ENCODE measurements at places on chromosomes 5 and 9.

- DNase-seq: no peak
These were observed 76.1 kb downstream of the SLC44A1 start for GRCh38 chr9:105320568-105320967.

- DNase-seq: no peak
These were observed 40.5 kb downstream of the C9orf50 start for GRCh38 chr9:129580211-129580915.

GRCh38 chr9:120886490-120886967 is 9.5 kb upstream of the PHF19 start:
- no peak for DNase-seq

DNA sequence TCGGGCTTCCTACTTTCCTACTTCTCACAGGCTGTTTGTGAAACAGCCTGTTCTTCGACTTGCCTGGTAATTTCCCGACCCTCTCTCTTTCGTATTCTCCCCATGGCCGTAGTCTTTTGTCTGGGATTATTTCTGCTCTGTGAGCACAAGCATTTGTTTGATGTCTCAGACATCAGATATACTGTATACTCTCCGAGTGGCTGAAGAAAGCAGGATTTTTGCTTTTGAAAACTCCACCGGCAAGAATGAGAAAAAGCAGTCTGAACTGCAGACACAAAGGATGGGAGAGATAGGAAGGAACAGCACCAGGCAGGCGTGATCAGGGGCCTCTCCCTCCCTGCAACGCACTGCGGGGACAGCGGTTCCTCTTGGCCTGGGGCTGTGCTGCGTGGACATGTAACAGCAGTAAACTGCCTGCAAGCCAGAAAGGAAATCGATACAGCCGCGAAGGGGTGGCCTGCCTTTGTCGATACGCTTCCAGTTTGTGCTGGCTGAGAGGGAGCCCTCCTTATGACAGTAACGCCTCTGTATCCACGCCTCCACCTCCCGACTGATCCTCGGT is 313.9 kb upstream of the TLE4 start:
- no peak for DNase-seq

- DNase-seq: no peak
These were observed 242.8 kb downstream of the PRR16 start for GRCh38 chr5:120706877-120707276.

- DNase-seq: no peak
These were observed 115.8 kb downstream of the RXRA start for GRCh38 chr9:134442085-134442474.

GRCh38 chr9:133171161-133171961 is 7.6 kb upstream of the GBGT1 start:
- DNase-seq: no peak

DNA sequence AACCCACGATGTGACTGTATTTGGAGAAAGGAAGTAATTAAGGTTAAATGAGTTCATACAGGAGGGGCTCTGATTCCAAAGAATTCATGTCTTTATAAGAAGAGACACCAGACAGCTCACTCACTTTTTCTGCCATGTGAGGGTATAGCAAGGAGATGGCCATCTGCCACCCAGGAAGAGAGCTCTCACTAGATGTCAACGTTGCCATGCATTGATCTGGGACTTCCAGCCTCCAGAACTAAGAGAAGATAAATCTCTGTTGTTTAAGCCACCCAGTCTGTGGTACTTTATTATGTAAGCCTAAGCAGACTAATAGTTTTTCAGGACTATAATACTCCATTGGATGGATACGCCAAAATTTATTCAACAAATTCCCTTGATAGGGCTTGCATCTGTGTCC is 89.8 kb upstream of the RAD23B start:
- DNase-seq: no peak

DNA sequence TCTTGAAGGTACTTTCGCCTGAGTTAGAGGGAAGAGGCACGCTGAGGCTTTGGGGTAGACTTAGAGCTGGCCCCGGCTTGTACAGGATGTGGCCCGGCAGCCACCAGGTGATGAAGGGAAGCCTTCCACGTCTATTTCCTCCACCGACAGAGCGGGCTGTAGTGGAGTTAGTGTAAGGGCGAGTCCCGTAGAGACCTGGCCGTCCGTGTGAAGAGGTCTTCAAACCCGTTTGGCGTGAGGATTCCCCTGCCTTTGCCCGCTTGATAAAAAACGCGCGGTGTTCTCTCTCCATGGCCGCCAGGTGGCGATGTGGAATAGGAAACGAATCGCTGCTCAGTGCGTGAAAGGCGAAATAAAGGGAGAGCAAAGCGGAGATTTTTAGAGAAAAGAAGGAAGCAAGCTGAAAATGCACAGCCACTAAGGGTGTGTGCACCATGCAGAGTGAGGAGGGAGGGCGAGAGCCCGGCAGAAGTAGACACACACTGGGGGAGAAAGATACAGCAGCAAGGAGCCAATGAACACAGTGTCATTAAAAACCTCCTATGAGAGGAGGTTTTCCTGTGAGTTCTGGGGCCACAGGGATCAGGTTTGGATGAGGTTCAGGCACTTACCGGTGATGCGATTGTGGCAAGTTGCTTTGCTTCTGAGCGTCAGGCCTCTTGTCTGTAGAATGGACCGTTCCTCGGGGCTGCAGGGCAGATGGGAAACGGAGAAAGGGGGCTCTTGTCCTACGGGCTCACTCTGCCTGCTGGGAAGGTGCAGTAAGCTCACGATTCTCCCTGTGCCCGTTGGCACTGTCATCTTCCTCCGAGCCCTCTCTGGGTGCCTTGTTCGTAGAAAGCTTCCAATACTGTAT is 34.2 kb downstream of the STC2 start:
- DNase-seq: peak; percentile 38

DNA sequence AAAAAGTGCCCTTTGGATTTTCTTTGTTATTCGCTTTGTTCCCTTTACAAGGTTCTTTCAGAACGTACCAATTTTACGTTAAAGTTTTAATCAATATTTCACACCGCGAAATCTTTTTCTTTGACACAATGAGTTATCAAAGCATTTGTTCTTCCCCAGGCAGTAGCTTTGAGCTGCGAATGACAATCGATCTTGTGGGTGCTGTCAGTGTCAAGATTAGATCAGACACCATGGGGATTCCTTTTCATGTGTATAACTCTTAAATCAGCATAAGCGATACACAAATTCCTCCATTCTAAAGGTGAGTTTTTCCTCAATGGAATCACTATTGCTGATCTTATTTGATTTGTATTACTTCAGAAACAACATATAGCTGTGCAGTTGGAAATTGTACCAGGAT is 145.5 kb downstream of the ST8SIA4 start:
- DNase-seq: no peak

DNA sequence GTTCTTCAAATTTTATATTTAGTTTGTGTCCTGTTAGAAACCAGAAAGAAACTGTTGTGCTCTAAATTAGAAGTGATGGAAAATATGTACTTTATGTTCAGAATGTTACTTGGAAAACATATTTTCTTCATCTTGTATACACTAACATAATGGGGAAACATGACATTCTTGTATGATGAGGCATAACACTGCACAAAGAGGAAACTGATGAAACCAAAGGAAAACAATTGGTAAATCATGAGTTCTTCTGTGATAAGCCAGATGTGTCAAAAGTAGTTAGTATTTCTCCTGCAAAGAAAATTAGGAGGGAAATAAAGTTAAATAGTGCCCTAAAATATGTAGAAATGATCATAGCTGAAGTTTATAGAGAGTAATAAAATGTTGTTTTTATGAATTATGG is 111.1 kb upstream of the FBN2 start:
- DNase-seq: no peak

- no peak for DNase-seq
These were observed 389.5 kb downstream of the ACTL7B start for GRCh38 chr9:108466304-108466703.

DNA sequence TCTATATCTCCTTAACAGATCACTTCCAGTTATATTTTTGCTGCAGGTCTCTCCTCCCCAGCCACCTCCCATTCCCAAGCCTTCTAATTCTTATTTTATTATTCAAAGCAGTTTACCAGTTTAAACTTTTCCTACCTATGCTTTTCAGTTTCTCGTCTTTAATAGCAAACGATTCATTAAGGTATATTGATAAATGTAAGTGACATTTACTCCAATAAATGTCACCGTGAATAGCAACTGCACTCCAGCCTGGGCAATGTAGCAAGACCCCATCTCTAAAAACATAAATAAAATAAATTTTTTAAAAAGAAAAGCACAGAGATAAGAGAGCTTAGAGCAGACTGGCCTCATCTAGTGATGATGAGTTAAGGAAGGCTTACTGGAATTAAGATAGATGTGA is 42.6 kb downstream of the ARRDC3 start:
- DNase-seq: no peak

- DNase-seq: no peak
These were observed 294.2 kb upstream of the PTGER4 start for GRCh38 chr5:40385544-40385943.

DNA sequence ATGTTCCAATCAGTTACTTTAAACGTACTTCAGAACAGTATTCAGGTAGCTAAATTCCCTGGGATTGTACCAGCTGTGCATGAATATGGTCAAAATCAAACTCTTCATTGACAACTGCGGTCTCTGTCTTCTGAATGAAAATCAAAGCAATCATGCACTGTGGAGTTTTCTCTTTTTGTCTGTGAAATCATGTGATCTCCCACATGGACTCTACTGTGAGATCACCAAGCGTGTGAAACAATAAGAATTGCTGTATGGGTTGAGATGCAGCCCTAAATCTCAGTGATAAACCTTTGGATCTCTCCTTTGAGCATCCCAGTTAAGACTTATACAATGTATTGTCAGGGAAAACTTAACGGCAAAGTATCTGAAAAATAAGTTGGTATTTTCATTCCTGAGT is 6.1 kb downstream of the NRG2 start:
- DNase-seq: no peak

DNA sequence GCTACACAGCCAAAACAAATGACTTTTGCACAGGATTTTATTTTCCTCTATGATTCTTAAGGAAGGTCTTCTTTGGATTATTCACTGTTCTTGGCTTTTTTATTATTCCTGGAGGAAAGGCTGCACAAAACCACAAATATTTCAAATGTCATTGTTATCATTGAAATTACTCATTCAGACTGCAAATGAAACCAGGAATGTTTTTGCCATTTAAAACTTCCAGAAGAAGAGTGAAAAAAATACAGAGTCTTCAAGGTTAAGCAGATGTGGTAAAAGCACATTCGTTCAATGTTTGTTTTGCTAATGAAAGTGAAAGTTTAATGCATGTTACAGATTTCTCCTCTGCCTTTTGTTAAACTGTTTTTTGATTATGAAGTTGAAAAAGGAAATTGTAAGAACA is 238.2 kb downstream of the TLE4 start:
- no peak for DNase-seq

DNA sequence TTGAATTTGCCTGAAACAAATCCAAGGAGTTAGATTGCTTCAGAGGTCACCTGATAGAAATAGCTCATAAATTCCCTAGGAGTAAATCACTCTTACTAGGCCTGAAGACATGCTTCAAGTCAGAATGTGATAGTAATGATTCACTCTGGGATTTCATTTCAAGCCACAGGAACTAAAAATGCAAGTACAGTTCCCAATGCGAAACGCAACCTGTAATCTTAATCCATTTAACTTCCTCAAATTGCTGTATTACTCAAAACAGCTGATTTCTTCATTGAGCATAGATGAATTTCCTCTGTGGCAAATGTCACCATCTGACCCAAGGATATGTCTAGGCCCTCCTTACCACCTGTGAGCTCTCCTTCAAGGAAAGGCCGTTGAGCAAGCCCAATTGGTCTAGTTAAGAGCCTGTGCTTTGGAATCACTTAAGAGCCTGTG is 32.1 kb upstream of the IL6ST start:
- no peak for DNase-seq

DNA sequence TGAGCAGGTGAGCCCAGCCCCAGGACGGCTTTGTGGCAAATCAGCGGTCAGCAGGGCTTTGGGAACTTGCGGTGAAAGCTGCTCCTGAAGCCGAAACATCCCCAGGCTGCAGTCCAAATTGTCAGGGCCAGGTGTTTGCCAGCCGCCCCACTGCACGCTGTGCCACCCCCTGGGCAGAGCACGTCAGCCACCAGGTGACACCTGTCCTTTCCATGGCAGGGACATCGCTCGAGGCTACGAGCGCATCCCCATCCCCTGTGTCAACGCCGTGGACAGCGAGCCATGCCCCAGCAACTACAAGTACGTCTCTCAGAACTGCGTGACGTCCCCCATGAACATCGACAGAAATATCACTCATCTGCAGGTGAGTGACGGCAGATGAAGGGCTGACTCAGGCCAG is 64.4 kb upstream of the CACNA1B start:
- DNase-seq: no peak

DNA sequence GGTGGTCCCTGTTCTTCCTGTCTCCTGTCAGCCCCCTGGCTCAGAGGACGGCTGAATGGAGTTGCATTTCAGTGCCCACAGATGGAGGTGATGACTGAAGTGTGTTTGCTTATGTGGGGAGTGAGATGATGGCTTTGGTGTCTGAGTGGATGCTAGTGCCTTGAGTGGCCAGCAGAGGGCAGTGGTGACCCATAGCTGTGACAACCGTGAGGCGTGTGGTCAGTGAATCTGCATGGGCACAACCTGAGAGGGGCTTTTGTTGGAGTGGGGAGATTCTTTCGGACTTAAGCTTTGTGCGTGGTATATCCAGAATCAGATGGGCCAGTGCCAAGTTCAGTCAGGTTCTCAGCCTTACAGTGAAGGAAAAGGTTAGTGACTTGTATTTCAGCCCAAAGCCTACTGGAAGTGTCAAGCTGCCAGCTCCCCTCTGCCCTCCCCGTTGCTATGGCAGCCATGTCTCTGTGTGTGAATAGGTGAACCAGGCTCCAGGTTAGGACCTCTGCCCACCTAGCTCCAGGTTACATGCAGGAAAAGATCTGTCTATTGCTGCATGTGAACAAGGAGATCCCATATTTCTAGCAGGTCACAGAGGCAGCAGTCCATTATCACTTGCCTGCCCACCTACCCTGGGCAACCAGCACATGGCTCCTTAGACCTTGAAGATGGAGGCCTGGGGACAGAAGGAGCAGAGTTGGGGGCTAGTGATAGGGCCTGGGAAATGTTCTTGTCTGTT is 14.7 kb upstream of the CXXC5 start:
- no peak for DNase-seq

GRCh38 chr9:74824654-74825053 is 63.1 kb downstream of the TRPM6 start:
- no peak for DNase-seq

DNA sequence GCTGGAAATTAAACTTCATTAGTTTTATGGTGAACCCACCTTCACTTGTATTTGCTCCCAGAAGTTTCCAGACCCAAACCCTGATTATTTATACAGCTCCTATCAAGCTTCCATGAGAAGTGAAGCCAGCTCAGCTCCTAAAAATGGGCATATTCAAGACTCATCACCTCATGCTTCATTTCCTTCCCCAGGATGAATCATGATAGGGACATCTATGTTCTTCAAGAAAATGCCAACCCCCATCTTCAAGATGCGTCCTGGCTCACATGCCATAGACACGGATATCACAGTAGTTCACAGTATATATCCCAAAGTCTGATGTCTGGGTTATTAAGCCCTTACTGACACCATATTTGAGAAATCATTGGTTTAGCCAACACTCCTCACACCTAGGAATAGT is 217.6 kb downstream of the NPR3 start:
- DNase-seq: no peak

Data from stimulated activated CD8-positive, alpha-beta memory T cell treated with anti-CD3 and anti-CD28 coated beads, Interleukin-4, amount 100 ng/mL, for 4 hours (primary cell).